Vagina (tissue), 2 donors: ENCODE measurements at places on chromosomes 6 and 20.

DNA sequence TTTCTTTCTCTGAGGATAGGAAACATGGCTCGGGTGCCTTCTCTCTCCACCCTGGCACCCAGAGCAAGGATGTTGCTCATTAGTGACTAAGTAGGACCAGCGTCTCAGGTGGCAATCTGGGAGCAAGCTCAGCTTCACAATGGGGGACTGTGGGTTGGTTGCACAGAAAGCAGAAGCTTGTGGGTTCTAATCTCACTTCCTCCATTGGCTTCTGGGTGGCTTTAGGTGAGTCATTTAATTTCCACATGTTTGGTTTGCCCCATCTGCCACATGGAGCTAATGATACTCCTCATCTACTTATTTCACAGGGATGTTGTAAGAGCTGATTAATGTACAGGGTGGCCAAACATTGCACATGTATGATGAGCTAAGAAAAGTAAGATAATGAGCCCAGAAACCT is 54.8 kb upstream of the AKIRIN2 start:
- no peak for DNase-seq

DNA sequence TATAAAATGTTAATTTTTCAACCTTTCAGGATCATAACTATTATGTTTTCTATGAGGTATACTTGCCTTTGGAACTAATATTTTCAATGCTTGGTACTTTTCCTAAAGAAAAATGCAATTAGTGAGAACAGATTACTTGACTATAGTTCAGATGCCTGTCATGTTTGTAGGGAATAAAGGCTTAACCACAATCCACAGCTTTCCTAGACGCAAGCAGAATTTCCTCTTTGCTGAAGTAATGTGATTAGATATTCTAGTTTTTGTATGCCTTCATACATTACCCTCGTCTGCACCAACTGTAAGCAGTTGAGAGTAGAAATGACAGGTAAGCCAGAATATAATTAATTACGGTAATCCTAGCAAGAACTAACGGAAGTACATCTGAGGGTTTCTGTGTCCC is 581.4 kb upstream of the MMS22L start:
- no peak for DNase-seq

- DNase-seq: no peak
Measured at GRCh38 chr20:61933951-61934715, 131.5 kb downstream of the TAF4 start.

DNA sequence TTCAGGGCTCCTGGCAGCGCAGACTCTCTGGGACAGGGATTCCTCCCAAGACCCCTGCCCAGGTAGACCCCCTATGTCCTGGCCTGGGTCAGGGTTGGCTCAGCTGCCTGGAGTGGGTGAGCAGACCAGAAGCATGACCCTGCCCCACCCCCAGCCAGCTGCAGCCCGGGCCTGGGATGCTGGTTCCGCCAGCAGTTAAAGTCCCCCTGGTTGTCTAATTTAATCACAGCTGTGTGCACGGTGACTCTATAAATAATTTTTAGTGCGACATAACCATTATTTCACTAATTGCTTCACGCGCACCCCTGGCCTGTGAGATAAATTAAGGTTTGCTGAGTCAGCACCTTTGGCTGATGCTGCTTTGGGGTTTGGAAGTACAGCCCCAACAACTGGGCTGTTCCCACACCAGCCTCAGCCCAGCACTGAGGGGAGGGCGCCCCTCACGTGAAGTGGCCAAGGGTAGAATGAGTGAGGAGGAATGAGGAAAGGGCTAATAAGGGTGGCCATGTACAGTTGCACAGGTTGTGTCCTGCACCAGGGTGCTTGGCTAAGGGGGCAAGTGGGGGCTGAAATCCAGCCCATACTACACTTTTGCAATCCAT is 26.1 kb upstream of the CDH22 start:
- no peak for DNase-seq
